ENCODE measurements at places on chromosomes 7 and 10.
A peak's percentile ranks its signal among the peaks of the same experiment; 100 is the strongest.

GRCh38 chr10:63878428-63878827 lies 357.2 kb downstream of the REEP3 start:
- DNase-seq: no peak

DNA sequence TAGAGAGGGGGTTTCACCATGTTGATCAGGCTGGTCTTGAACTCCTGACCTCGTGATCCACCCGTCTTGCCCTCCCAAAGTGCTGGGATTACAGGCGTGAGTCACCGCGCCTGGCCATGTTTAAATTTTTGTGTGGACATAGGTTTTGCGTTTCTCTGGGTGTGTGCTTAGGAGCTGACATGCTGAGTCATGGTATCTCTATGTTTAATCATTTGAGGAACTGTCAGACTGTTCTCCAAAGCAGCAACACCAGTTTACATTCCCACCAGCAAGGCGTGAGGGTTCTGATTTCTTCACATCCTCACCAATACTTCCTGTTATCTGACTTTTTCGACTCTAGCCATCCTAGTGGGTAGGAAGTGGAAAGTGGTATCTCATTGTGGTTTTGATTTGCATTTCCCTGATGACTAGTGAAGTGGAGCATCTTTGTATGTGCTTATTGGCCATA lies 153.7 kb downstream of the DNAJB6 start:
- DNase-seq: peak; percentile 81

- no peak for DNase-seq
Measured at GRCh38 chr7:87140271-87140748, 11.9 kb upstream of the DMTF1 start.

GRCh38 chr7:100629117-100629716 lies 12.1 kb downstream of the TFR2 start:
- peak; percentile 25 for DNase-seq

DNA sequence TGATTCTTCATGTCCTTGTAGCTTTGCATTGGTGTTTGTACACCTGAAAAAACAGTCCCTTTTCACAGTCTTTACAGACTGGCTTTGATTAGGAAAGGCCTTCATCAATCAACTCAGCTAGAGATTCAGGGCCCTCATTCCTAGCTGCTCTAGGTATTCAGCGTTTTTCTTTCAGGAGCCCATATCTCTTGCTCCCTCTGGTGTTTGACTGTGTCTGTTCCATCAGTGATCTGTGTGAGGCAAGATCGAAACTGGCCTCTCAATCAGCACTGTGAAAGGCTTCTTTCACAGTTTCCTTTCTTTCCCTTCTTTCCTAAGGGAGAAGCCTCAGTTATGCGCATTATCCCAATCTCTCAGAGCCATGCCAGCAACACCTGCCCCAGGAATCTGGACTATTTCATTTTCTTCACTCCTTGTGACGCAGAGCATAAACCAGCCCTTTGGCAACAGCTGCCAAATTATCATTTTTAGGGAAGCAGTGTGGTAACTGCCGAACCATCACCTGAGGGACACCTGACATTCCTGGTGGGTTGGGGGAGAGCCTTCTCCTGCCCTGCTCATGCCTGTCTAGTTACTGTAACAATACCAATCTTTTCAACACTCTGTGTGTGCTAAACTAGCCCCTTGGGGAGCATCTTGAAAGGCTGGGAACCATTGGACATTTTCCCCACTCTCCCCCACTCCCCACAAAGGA lies 75.7 kb upstream of the CCDC71L start:
- peak; percentile 86 for DNase-seq

DNA sequence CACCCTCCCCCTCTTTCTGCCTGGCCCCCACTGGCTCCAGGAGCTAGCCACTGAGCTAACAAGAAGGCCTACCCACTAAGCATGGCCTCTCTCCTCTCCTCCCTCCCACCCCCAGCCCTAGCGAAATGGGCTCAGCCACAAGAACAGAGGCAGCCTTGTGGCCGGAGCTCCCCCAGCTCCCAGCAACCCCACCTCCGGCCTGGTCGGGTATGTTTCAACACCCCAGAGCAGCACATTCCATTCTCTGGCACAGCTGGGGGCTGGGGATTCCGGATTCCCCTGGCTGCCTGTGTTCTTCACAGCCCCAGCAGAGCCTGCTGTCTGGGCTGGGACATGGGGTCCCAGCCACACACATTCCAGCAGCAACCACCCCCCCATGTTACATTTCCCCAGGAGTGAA lies 9.0 kb downstream of the SFRP5 start:
- no peak for DNase-seq

GRCh38 chr10:71921324-71922027 lies 42.7 kb upstream of the CHST3 start:
- DNase-seq: peak; percentile 44

- peak; percentile 34 for DNase-seq
Measured at GRCh38 chr10:132452651-132453469, 55.9 kb downstream of the PWWP2B start.

DNA sequence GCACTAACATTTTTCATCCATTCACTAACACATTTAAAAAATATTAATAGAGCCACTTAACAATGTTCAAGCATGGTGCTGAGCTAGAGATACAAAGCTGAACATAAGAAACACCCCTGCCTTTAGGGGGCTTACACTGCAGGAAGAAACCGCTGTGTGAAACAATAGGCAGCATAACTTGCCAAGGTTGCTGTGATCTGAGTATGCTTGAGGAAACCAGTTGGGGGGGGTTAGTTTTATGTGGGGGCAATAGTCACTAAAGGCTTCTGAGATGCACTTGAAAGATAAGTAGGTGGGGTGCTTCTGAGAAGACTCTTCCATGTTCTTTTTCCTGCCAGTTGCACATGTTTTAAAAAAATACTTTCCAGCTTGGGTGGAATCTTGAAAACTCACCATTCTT lies 2.8 kb downstream of the RBM17 start:
- DNase-seq: no peak

DNA sequence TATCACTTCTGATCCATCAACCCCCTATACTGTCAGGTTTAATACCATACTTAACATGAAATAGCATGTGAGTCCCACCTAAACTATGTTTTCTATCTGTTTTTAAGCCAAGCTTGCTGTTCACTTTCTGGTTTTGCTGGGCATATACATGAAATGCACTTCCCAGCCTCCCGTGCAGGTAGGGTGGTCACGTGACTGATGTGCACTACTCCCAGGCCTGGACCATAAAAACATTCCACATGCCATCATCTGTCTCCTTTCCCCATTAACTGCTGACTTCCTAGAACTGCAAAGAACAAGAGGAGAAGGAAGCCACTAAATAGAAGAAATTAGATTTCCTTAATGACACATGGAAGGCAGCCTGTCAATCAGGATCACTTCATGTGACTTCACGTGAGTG lies 40.1 kb upstream of the CALD1 start:
- DNase-seq: no peak

- DNase-seq: no peak
Measured at GRCh38 chr7:133059263-133059662, 22.6 kb downstream of the CHCHD3 start.

GRCh38 chr10:32501906-32502305 lies 56.0 kb downstream of the CCDC7 start:
- no peak for DNase-seq

GRCh38 chr10:48551861-48552591 lies 52.8 kb downstream of the ARHGAP22 start:
- DNase-seq: peak; percentile 57

DNA sequence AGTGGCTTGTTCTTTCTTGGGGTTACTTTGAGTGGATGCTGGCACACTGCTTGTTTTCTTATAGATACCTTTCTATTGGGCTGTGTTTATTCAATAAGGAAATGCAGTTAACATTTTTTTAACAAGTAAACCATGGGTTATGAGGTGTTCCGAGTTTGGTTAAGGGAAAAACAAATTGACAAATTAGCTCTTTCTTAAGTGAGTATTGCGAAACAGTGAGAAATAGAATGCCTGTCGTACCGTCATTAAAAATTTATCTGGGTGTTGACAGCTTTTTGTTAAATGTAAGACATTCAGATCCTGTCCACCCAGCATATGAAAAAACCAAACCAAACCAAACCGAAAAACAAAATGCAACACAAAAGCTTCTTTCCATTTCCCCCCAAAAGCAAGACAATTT lies 6.2 kb downstream of the CUX1 start:
- no peak for DNase-seq

DNA sequence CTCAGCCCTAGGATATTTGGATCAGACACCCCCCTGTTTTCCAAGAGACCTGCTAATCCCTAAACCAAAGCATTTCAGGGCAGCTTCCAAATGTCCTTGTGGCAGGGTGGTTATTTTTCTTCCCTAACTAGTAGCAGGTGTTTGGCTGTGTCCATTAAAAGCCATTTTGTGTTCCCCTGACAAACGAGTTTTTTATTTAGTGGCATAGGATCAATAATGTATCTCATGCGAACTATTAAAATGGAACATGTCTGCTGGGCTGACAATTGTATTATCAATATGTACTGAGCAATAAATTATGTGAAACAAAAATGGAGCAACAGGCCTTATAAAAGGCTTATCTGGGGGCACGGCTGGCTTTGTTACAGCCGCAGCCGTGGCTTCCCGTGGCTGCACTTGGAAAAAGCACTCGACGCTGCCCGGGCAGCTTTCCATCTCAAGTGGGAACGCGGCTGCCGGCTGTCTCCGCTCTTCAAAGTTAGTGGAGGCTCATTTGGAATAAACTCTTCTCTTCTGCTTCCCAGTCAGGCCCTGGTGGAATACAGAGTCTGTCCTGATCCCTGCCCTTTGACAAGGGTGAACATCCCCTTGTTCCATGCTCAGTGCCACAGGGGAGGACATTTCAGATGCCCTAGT lies 554.3 kb downstream of the TYW1 start:
- DNase-seq: no peak

DNA sequence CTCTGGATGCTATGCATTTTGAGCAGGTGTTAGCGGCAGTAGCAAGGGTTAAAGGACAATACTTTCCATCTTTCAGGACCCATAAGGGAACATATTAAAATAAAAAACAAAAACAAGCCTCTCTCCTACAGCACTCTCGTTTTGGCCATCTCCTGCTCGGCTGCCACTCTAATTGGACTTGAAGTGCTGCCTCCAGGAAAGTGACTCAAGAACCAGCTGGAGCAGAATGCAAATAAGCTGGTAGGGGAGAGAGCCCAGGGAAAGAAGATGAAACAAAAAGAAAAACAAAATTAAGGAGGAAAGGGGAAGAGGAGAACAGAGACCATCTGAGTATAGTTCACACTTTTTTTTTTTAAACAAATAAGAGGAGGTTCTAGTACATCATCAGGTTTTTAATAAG lies 65.6 kb downstream of the HBP1 start:
- no peak for DNase-seq

GRCh38 chr7:43077285-43077684 lies 35.2 kb upstream of the HECW1 start:
- DNase-seq: no peak

- no peak for DNase-seq
Measured at GRCh38 chr7:150586785-150587152, 19.6 kb downstream of the GIMAP4 start.

DNA sequence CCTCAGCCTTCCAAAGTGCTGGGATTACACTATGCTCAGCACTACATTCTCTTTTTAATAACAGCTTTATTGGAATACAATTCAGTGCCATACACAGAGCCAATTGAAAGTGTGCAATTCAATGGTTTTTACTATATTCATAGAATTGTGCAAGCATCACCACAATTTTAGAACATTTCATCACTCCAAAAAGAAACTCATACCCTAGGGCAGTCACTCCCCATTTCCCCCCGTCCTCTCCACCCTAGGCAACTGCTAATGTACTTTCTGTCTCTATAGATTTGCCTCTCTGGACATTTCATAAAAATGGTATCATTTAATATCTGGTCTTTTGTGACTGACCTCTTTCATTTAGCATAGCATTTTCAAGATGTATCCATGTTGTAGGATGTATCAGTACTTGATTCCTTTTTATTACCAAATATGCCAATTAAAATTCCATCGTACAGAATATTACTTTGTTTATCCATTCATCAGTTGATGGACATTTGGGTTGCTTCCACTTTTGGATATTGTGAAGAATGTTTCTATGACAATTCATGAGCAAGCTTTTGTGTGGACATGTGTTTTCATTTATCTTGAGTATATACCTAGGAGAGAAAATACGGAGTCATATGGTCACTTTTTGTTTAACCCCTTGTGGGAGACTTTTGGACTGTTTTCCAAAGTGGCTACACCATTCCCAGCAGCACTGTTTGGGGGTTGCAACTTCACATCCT lies 6.3 kb upstream of the XPNPEP1 start:
- peak; percentile 55 for DNase-seq

DNA sequence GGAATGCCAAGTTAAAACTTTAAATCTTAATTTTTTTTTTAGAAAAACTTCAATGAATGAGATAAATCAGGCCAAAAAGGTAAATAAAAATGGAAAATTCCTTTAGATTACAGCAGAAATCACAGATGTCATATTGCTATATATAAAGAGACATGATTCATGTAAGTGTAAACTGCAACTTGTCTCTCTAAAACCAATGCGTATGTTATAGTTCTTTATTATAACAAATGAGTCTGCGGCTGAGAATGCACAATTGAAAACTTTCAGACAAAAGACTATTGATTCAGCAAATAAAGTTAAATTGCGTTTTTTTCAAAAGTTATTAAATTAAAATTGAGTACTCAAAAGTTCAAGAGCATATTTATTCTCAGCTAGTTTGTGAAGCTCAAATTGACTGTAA lies 425.3 kb downstream of the PARD3 start:
- DNase-seq: no peak

- peak; percentile 5 for DNase-seq
Measured at GRCh38 chr10:127563718-127564553, 14.8 kb downstream of the NPS start.

DNA sequence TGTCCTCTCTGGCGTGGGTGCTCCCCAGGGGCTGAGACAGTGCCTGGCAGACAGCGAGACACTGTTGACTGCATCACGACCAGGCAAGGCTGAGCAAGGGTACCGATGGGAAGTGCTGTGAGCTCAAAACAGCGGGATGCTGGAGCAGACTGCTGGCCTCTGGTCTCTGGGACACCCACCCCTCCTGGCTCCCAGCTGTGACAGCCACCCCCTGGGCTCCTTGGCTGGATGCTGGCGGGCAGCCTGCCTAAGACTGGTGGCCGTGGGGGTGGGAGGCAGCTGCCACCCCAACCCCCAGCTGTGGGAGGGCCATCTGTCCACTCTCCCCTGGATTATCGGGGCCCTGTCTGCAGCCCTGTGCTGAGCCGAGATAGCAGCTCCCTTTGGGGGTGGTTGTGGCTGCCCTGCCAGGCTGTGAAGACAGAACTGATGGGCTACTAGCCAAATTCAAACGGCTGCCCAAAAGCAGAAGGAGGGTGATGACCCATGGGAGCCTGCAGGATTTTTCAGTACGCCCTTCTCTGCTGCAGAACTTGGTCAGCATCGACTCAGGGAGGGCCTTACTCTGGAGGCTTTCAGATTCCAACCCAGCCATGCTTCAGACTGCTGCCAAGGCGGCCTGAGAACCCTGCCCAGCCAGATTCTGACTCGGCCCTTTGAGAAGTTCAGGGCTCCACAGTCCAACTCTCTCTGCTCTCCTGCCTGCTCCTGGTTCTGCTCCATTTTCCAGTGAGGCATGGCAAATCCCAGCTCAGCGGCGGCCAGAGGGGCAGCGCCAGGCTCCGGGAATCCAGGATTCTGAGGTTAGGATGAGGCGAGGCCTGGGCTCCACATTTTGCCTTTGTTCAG lies 125.3 kb downstream of the NEURL1 start:
- peak; percentile 83 for DNase-seq

Data from fibroblast of mammary gland (primary cell).